ENCODE measurements at places on chromosomes 12 and 14.

DNA sequence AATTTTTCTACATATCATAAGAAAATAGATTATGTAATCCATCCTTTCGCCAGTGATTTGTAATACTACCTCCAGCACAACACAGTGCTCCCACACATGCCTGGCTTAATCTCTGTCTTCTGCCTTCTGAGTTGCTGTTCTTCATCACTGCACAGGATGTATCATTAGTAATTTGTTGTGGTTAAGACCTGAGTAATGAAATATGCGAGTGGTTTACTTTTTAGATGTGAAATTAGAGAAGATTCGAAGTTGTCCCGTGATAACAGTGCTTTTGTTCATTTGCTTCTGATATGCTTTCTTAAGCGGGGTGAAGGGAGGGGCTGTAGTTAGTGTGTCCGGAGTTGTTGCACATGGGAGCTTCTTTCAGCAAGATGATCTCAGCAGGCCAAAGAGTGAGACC is 18.1 kb downstream of the KRT85 start:
- no peak for DNase-seq

DNA sequence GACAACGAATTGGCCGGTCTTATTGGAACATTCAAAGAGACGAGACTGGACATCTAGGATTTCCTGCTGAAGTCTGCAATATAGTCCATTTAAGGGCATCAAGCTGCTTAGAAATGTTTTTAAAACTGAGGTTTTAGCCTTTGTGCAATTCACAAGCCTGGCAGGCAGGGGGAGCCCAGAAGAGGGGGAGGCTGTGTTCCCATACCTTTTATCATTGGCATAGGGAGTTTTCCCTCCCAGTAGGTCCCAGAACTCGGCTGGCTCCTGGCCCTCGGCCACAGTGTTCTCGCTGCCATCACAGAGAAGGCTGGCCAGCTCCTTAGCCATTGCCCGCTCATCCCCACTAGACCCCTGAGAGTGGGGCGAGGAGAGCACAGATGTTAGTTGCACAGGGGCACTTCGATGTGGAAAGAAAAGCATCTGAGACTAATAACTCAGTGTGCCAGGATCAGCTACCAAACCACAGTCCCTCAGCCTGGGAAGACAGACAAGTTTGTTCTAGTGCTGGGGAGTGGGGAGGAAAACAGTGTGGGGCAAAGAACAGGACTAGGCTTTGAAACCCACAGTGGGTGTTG is 15.1 kb downstream of the AVIL start:
- peak; percentile 67 for DNase-seq

- peak; percentile 27 for DNase-seq
Measured at GRCh38 chr12:46332260-46332659, 40.3 kb downstream of the SLC38A2 start.

DNA sequence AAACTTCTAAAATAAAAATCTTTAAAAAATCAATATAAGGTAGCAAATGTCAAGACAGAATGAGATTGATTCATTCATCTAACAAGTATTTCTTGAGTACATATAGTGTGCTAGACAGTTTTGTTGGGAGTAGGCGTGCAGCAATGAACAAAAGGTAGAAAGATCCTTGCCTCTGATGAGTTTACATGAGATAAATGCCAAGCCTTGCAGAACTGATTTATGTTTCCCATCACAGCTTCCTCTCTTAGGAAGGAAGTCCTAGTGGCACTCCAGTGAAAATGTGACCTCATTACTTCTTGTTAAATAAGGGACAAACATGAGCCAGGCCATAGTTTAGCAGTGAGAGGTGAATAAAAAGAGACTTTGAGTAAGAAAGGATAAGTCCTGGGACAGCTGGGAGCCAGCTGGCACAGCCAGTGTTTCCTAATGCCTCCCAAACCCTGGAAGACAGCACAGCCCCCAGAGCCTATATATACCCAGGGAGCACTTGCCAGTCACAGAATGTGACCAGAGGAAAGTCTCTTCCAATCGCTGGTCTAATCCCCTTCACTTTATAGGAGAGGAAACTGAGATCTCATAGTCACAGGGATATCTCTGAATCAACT is 4.7 kb upstream of the COCH start:
- no peak for DNase-seq

DNA sequence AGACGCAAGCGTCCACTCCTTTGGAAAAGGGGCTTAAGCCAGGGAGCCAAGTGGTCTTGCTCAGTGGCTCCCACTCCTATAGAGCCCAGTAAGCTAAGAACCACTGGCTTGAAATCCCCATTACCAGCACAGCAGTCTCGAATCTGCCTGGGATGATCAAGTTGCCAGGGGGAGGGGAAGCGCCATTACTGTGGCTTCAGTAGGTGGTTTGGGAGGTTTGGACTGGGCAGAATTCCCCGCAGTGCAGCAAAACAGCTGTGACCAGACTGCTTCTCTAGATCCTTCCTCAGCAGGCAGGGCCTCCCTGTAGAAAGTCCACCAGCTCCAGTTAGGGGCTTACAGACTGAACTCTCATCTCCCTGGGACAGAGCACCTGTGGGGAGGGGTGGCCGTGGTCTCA is 115.4 kb downstream of the TMEM117 start:
- no peak for DNase-seq

Measured in urothelium cell line (cell line).